ENCODE measurements at places on chromosomes 6 and 20.

DNA sequence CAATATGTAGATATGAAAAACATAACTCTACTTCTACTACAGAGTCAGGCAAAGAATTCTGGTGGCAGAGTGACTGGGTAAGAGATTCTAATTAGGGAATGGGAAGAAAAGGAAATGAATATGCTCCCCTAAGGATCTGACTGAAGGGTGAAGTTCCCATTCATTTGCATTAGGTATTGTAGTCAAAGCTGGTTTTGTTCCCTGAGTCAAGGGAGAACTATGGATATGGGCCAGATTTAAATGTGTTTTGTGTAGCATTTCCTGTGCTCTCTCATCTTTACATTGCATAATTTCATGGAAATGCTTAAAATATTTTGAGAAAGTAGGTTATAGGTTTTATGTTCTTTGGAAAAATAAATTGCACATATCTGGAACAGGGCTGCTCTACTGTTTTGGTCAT lies 299.7 kb downstream of the BTBD3 start:
- no peak for DNase-seq

GRCh38 chr20:35845561-35845960 lies 73.7 kb downstream of the PHF20 start:
- DNase-seq = no peak

GRCh38 chr6:34587325-34587724 lies 31.2 kb upstream of the SPDEF start:
- no peak for DNase-seq

- DNase-seq = no peak
Observed at GRCh38 chr20:23629017-23629541, 8.7 kb downstream of the CST3 start.

DNA sequence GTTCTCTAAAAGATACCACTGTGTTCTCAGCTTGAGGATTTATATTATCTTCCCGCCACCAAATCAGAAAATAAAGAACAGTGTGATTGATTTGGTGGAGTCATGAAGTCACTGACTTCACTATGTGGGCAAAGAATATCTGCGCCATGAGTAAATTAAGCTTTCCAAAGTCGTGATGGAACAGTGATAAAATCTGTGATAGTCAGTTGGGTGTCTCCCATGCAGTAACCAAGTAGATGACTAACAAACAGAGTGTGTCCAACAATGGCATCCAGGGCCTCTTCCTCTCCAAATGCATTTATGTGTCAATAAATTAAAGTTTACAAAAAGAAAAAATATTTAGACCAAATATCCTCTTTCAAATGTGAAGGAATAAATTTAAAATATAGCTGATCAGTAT lies 87.0 kb upstream of the DST start:
- DNase-seq = peak; percentile 51

DNA sequence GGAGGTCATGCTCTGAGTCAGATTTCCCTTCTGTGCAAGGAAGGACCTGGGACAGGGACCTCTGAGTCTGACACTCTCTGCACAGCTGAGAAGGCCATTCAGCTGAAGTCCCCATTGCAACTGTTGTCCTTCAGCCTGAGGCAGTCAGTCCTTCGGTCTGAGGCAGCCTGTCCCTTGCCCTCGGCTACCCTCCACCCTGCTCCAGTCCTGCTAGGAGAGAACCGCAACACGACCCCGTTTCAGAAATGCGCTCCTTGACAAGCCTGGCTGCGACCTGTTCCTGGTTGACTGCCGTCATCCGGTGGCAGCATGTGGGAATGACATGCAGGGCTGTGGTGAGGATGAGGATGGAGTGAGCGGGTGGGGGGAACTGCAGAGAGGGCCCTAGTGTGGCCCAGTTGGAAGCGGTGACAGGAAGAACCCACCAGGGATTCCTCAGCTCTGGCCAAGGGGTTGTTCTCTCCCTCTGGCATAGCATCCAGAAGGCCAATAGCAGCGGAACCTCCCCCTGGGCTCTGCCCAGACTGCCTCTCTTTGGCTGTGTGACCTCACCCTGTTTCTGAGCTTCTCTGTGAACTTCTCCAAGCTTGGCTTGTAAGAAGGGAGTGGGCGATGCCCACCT lies 40.3 kb upstream of the ANGPT4 start:
- DNase-seq = peak; percentile 85

DNA sequence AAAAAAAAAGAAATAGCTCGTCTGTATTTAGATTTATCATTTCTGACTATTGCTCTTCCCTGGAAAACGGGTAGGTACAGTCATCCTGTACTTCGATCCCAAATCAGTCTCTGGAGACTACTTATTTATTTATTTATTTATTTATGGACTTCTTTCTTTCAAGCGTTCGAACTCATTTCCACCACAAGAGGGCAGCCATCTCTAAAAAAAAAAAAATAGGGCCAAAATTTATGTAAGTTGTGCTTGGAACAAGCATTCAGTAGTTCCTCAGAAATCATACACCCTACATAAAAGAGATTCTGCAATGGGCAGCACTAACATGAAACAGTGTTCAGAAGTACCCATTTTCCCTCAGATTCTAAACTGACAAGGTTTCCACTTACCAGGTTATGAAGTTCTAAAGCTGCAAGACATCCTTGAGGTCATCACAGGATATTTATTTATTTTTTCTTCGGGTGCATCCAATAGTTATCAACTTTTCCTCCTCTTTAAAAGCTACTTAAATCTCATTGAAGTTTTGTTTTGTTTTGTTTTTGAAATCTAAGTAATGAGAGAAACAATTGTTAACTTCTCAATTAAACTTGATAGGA lies 1.9 kb upstream of the BMP2 start:
- peak; percentile 81 for DNase-seq

DNA sequence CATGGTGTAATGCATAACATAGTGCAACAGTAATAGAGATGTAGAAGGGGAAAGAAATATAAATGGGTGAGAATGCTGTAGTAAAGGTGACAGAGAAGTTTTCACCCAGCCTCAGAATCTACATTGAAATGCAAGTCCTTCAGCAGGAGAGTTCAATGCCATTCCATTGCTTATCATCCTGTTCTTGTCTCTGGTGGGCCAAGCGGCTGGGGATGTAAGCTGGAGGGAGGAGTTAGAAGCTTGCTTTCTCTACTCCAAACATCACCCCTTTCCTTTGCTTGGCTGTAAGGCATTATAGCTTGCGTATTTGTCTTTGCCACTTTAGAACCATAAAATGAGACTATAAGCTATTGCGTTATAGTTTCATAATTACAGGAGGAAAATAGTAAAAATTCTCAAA lies 2.2 kb upstream of the FUT9 start:
- no peak for DNase-seq

- DNase-seq = no peak
Observed at GRCh38 chr6:81023709-81024108, 728.8 kb downstream of the TENT5A start.

GRCh38 chr6:75893058-75893775 lies 144.2 kb downstream of the MYO6 start:
- DNase-seq = peak; percentile 82

DNA sequence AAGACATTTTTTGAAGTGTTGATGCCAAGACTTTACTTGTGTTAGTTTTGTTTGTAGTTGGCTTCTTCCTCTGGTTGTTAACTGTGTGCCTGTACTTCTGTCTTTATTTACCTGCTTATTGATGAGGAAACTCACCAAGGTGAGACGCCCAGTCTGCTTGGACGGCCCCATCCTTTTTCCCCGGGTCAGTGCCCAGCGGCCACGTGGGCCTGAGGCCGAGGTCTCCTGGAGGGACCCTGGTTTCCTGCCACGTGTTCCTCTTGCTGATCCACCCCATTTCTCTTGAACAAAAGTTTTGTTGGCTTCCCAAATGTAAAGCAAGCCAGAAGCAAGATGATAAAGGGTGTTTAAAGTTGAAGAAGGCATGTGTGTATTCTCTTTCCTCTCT lies 24.8 kb downstream of the DUSP22 start:
- DNase-seq = no peak

DNA sequence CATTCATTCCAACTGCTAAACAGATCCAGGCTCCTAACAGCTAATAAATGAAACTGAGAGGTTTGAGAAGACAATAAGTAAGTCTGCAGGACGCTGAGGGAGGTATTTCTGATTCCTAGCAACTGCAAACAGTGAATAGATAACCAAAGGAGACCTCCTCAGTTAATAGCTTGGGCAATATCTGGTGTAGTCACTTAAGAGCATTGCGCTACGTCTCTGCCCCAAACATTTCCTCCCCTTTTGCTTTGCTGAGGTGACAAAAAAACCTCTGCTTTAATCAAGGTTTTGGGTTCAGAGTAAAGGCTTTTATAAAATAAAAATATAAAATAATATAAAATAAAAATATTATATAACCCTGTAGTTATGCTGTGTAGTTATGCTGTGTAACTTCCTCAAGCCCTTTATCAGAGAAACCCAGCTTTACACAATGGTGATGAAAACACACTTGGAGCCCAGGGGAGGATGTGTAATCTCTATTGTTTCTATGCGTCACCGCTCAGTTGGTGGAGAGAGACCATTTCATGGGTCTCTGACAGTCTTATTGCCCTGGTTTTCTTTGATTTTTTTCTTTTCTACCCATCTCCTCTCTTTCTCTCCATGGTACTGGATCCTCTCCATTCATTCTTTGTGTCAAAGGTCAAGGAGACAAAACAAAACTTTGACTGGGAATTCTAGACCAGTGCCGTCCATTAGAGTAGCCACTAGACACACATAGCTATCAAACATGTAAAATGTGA lies 18.9 kb upstream of the CALHM5 start:
- DNase-seq = peak; percentile 95

DNA sequence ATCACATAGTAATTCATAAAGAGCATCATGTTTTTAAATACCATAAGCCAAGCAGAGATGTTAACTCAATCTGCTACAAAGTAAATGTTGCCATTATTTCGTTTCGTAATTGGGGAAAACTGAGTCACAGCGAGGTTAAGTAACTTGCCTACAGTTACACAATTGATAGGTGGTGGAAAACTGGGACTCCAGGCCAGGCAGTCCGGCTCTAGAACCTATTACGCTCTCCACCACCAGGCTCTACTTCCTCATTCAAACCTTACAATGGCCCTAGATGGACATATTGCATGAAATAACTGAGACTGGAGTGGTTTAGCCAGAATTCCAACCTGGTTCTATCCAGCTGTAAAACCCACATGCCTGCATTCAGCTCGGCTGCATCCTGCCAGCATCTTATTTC lies 58.2 kb downstream of the LINC00237 start:
- no peak for DNase-seq

Measured in hematopoietic multipotent progenitor cell treated with erythropoietin and hydrocortisone succinate and interleukin-3 and kit ligand, for 4 days (in vitro differentiated cells).